ENCODE measurements at places on chromosomes 4 and X.
A peak's percentile ranks its signal among the peaks of the same experiment; 100 is the strongest.

DNA sequence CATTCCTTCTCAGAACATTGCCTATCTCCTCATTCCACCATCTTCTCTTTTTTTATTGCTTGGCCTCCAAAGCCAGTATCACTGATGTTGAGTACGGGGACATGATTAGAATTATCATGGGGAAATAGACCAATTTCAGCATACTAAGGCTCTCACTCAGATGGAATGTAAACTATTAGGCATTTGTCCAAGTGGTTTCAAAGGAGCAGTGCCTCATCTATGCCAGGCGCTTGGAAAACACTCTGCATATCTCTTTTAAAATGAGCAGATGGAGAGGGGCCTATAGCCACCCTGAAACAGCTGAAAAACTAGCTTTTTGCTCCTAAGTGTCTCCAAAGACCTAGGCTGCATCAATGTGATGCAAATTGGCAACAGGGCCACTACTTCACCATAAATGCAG lies 150.8 kb upstream of the DIPK2B start:
- DNase-seq: peak; percentile 15

DNA sequence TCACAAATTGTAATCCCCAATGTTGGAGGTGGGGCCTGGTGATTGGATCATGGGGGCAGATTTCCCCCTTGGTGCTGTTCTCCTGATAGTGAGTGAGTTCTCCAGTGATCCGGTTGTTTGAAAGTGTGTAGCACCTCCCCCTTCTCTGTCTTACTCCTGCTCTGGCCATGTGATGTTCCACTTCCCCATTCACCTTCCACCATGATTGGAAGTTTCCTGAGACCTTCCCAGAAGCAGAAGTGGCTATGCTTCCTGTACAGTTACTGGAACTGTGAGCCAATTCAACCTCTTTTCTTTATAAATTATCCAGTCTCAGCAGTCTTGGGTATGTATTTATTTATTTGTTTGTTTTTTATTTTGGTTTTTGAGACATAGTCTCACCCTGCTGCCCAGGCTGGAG lies 143.2 kb downstream of the CPE start:
- DNase-seq: no peak

DNA sequence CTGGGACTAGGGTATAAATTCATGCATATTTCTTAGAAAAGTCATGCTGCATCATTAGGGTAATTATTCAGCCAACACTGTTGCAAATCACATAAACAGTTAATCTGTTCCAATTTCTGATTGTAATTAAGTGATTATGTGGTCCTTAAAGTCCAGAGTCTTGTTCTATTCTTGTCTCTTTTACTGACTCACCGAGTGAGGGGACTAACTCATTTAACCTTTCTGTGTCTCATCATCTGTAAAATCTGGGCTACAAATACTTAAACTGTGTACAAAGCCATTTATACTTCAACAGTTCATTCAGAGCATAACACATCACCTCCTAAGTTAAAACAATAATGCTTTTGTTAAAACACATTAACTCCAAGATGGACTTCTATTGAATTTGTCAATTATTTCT lies 65.4 kb upstream of the KLHL13 start:
- no peak for DNase-seq

- no peak for DNase-seq
These were observed 126.5 kb upstream of the WDFY3 start for GRCh38 chr4:85092943-85093342.

- no peak for DNase-seq
These were observed 1.3 kb downstream of the SCRG1 start for GRCh38 chr4:173397604-173398003.

GRCh38 chr4:108890484-108890881 lies 127.6 kb upstream of the ETNPPL start:
- no peak for DNase-seq

DNA sequence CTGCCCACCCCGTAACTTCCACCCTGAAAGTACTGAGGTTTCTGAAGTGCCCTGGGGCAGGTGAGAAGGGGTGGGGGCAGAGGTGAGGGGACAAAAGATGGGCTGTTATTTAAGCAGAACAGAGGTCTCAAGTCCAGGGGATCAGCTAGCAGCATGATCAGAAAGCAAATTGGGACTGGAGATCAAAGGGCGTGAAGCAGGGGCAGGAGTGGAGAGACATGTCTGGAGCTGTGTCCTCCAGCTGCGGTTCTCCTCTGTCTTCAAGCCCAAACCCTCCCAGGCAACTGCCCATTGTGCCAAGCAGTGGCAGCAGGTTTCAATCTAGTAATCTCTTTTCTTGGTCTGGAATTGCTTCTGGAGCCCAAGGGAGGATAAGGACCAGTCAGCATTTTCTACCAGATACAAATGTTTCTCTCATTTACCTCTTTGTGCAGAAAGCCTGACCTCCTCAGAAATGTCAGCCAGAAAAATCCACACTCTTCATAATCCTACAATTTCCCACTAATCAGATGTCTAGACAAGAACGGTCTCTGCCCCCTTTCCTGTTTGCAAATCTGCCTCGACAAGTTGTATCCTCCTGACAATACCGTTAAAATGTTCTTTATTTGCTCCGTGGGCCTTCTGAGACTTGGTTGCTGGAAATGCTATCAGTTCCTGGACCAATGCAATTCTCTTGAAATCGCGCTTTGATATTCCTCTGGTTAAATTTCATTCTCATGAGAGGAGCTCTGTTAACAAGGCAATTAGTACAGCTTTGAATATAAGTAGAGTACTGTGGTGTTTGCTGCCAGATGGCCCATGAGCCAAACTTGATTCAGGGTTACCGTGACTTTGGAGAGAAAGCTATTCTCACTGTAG lies 23.2 kb upstream of the RASL11B start:
- DNase-seq: no peak

DNA sequence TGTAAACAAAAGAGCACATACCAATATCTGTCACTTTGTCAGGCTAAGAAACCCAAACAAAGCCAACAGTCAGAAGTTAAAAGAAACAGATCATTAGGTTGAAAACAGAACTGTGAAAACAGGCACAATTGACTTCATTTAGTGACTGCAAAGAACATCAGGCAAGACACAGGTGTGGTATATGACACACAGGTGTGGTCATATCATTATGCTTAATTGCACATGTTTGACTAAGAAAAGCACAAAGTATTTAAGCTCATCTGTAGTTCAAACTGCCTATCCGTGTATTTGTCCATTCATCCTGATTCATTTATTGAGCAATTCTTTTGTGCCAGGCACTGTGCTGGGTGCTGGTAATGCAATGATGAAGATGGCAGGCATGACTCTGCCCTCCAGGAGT lies 150.7 kb downstream of the DEFB131A start:
- DNase-seq: no peak

GRCh38 chr4:16897991-16898827 lies at the start of gene LDB2:
Gene LDB2, minus strand, starts transcription at chr4:16898645.
- DNase-seq: no peak

- DNase-seq: no peak
These were observed 42.2 kb downstream of the SMIM10L2A start for GRCh38 chrX:135463937-135464336.

- DNase-seq: no peak
These were observed 27.8 kb downstream of the ADD1 start for GRCh38 chr4:2871466-2871865.

DNA sequence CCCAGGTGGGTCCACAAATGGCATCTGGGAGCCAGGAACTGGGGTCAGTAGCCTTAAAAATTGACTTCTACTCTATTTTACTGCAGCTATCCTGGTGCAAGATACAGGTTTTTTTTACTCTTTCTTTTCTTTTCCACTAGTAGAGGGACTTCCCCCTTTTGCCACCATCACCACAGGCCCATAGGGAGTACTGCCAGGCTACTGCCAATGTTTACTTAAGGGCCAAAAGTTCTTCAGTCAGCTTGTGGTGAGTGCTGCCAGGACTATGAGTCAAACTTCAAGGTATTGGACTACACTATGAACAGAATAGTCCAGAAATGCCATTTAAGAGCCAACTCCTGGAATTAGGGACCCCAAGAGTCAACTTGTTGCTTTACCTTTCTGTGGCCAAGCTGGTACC lies 94.7 kb downstream of the EDA2R start:
- no peak for DNase-seq

GRCh38 chrX:149713279-149714050 lies 1.6 kb downstream of the MAGEA11 start:
- DNase-seq: no peak

GRCh38 chr4:148079961-148080360 lies 348.1 kb downstream of the ARHGAP10 start:
- DNase-seq: no peak
